SW 1271 (cell line): ENCODE measurements at places on chromosomes 4 and X.

GRCh38 chr4:179163147-179163546 lies 1720.9 kb upstream of the AGA start:
- no peak for DNase-seq

GRCh38 chr4:82057990-82058544 lies 315.7 kb downstream of the HNRNPD start:
- DNase-seq = no peak

DNA sequence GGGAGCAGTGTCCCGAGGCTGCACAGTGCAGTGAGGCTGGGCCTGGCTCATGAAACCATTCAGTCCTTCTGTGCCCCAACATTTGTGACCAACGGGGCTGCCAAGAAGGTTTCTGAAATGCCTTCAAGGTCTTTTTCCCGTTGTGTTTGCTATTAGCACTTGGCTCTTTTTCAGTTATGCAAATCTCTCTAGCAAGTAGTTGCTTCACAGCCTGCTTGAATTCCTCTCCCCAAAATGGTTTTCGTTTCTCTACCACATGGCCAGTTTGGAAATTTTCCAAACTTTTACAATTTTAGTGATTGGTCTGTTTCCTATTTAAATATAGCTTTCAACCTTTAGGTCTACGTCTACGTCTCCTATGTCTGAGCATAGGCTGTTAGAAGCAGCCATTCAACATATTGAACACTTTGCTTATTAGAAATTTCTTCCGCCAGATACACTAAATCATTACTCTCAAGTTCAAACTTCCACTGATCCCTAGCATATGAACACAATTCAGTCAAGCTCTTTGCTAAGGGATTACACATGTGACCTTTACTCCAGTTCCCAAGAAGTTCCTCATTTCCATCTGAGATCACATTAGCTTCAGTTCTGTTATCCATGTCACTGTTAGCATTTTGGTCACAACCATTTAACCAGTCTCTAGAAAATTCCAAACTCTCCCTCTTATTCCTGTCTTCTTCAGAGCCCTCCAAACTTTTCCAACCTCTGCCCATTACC lies 901.8 kb downstream of the GLUD2 start:
- DNase-seq = no peak

DNA sequence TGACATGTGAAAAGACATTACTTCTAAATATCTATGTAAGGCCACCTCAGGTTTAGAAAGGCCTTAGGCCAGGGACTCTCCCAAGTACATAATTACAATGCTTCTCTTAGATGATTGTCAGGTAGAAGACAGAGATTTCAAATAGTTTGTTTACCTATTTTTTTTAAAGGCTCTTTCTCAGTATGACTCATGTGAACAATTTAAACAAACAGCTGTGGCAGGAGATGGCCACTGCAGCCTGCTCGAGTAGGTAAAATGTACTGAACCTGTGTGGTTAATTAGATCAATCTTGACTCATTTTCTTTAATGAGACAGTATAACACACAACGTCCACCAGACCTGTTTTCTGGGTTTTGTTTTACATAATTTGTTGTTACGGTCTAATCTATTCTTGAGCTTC lies 50.2 kb downstream of the LEF1 start:
- DNase-seq = no peak

DNA sequence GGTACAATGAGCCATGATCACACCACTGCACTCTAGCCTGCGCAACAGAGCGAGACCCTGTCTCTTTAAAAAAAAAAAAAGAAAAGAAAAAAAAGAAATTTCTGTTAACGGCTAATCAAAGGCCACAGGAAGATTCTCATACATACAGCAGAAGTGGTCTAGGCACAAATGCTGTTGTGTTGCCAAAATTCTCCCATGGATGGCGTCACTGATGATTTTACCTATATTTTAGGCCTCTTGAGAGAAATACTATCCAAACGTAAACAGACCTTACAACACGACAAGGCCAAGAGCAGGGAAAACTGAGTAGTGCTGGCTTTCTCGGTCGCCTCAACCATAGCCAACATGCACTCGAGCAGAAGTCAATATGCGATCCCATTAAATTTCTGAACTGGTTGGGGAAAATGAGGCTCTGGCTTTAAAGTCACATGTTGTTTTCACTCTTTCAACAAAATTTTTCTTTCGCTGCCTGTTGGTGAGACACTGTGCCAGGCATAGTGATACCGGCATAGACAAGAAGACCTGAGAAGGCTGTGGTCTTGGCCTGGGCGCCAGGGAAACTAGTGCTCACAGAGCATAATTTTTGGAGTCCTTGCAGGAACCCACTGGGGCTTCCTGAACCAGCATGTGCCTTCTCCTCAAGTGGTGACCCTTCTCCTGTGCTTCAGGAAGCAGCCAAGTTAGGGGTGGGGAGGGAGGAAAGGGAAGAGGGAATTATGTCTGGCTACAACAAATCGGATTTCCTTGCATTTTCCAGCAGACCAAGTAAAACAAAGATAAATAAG lies 20.6 kb downstream of the SH3KBP1 start:
- no peak for DNase-seq

DNA sequence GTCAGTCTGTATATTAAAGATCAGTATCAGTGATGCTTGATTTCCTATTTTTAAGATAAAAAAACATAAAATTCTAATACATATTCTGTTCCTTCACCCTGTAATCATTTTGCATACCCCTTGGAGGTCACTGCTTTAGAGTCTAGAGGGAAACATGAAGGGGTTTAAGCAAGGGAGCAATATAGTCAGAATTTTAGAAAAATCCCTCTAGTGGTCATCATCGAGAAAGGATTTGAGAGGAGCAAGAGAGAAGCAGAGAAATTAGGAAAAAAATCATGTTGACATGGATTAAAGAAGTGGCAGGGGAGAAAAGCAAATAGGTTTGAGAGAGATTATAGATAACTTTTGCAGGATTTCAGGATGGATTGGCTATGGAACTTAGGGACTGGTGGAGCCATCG lies 11.1 kb downstream of the APEX2 start:
- peak; percentile 2 for DNase-seq

GRCh38 chrX:46929439-46930261 lies 17.4 kb downstream of the JADE3 start:
- no peak for DNase-seq

DNA sequence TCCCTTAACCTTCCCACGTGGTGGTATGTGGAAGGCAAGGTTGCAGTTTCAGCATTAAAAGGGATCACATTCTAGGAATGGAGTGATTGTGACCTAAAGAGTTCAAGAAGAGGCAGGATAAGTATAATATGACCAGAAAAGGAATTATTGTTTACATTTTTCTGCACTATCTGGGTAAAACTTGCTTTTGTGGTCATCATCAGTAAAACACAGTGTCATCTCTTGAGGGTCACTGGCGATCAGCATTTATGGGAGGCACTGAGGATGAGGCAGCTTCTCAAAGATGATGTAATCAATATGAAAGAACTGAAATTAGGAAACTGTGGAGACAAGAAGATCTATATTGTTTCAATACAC lies 88.7 kb downstream of the CFAP299 start:
- no peak for DNase-seq

- no peak for DNase-seq
Observed at GRCh38 chr4:8093587-8094274, 64.9 kb downstream of the ABLIM2 start.

GRCh38 chr4:153511104-153511503 lies 44.9 kb downstream of the TMEM131L start:
- DNase-seq = no peak

DNA sequence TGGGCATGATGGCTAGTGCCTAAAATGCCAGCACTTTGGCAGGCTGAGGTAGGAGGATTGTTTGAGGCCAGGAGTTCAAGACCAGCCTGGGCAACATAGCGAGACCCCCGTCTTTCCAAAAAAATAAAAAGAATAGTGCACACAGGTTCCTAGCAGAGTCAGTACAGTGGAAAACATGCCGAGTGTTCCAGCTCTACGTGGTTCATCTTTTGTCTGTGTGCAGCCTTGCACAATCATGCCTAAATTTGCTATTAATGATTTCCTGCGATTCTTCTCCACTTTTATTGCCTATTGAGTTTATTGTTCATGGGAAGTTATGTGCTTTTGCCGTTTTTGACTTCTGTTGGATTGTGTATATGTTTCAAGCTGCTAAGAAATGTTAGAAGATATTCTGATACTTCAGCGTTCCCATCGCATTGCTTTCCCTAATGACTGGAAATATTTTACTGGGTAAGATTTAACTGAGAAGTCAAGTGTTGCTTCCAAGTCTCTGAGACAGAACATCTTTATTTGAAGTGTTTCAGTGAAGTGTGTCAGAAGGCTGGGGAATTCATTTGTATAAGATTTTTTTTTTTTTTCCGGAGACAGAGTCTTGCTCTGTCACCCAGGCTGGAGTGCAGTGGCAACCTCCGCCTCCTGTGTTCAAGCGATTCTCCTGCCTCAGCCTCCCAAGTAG lies 11.3 kb downstream of the DOCK11 start:
- no peak for DNase-seq

GRCh38 chr4:43089730-43090129 lies 197.2 kb downstream of the GRXCR1 start:
- no peak for DNase-seq
